ENCODE measurements at places on chromosomes 13 and 19.
A peak's percentile ranks its signal among the peaks of the same experiment; 100 is the strongest.

GRCh38 chr19:32296694-32297093 is 48.7 kb upstream of the ZNF507 start:
- DNase-seq: peak; percentile 38

DNA sequence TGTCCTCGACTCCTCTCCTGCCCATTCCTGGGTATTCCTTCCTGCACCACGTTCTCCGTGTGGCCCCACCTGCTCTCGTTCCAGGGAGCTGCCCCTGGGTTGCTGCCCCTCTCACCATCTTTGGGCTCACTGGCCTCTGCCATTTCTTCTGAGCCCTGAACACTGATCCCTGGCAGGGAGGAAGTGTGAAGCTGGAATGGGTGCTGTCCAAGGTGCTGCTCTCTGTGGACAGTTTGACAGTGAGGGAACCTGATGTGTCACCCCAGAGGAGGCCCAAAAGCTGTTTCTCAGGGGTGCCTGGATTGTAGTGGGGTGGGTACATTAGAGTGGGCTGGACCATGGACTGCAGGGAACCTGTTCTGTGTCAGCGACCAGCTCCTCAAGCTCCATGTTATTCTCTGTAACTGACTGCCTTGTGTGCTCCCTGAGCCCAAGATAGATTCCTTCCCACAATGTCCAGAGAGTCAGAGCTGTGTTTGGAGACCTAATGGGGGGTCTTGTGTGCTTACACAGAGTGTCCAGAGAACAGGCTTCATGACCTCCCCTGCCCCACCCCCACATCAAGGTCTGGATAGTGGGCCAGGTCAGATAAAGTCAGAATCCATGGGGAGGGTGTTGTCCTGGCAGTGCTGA is 7.2 kb upstream of the CEACAM8 start:
- peak; percentile 15 for DNase-seq

DNA sequence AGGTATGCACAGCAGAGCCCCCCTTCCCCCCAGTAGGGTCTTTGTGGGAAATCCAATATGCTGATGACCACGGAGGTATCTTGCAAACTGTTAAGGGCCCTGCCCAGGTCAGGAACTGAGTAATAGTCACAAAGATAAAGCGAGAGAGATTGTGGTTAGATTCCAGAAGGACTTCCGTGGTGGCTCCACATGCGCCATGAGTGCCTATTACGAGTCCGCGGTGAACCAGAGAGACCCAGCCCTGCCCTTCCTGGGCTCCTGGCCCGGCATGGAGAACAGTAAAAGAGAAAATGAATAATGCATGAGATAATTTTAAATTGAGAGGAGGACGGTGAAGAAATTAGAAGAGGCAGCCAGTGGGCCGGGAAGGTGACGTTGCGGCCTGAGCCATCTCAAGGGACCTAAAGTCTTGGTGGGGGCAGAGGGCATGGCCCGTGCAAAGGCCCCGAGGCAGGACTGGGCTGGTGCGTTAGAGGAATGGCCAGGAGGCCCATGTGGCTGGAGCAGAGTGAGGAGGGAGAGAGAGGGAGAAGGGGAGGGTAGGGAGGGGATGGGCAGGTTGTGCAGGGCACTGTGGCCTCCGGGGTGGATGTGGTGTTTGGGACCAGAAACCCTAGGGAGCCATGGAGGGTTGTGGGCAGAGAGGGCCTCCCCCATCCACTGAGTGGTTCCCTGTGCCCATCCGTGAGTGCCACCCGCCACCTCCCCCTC is 46.6 kb upstream of the NFIC start:
- no peak for DNase-seq

DNA sequence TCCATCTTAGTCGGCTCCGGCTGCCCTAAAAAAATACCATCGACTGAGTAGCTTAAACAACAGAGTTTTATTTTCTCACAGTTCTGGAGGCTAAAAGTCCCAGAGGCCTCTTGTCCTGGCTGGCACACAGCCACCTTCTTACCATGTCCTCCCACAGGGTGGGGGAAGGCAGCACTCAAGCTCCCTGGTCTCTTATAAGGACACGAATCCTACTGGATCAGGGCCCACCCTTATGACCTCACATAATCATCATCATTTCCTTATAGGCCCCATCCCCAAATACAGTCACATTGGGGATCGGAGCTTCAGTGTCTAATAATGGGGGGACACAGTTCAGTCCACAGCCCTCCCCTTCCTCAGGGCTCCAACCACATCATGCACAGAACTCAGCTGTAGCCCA is 2.6 kb upstream of the TUBA3C start:
- DNase-seq: no peak

- DNase-seq: no peak
Observed at GRCh38 chr19:17686023-17686521, 2.1 kb downstream of the UNC13A start.

- no peak for DNase-seq
Observed at GRCh38 chr13:104900191-104900817, 1635.2 kb downstream of the EFNB2 start.

DNA sequence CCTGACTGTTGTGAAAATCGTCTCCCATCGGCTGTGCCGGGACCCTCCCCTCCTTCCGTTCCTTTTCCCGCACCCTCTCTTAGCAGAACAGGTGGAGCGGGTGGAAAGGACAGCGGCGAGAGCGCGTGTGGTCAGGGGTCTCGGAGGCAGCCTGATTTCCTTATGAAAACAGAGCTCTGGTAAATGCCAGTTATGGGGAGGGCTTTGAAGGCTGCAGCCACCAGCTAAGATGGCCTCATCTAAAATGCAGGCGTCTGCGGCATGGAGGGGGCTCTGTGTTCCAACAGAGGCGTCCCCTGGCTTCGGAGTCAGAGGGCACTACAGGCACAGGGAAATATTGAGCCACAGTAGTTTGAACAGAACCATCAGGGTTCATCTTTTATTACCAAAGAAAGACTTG is 93.8 kb upstream of the SOX1 start:
- DNase-seq: no peak

- no peak for DNase-seq
Observed at GRCh38 chr19:907183-907853, 5.7 kb downstream of the R3HDM4 start.

DNA sequence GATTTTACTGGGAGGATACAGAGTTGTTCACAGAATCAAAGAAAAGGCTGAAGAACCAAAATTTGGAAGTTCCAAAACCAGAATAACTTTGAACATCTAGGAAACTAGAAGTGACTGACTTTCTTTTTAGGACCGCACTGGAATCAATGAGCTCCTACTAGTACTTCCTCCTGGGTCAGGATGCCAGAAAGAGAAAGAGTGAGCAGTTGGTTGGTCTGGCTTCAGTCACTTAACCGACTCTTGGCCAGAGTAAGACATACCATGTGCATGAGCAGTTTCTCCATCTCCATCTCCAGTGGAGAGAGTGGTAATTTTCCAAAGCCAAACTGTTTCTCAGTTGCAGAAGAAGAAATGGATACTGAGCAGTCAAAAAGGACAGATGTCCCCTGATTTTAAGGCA is 27.1 kb upstream of the MTUS2 start:
- DNase-seq: peak; percentile 4

DNA sequence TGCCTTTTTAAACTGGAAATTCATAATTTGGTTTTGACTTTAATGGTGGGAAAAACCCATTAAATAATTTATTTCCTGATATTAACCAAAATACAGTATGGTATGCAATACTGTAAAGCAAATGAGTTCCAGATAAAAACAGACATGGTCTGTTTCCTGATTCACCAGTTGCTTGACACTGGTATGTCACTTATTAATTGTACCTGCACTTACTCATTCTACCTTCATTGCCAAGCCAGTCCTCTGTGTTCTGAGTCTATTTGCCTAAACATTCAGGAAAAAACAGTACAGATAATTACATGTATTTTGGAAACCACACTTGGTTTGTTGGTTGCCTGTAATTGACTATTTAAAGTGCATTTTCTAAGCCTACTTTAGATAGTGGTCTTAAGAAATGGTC is 159.3 kb downstream of the TNFRSF19 start:
- no peak for DNase-seq

DNA sequence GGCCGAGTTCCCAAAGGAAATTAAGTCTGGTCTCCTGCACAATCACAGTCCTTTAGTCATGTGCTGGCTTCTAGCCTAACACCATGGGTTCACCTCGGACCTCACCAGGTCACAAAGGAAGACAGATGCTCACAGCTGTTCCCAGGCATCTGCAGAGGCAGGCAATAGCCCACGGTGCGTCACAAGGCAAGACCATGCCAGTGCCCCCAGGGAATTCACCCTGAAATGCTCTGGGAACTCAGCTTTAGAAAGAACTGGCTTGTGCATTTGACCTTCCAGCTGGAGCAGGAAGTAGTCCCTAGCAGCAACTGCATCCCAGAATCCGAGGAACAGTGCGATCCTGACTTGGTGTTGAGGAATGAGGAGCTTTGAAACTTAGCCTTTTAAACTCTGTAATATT is 96.8 kb upstream of the WASF3 start:
- DNase-seq: no peak

- no peak for DNase-seq
Observed at GRCh38 chr19:15488489-15489226, 9.4 kb upstream of the PGLYRP2 start.

- no peak for DNase-seq
Observed at GRCh38 chr19:39237200-39238184, 7.3 kb downstream of the IFNL3 start.

DNA sequence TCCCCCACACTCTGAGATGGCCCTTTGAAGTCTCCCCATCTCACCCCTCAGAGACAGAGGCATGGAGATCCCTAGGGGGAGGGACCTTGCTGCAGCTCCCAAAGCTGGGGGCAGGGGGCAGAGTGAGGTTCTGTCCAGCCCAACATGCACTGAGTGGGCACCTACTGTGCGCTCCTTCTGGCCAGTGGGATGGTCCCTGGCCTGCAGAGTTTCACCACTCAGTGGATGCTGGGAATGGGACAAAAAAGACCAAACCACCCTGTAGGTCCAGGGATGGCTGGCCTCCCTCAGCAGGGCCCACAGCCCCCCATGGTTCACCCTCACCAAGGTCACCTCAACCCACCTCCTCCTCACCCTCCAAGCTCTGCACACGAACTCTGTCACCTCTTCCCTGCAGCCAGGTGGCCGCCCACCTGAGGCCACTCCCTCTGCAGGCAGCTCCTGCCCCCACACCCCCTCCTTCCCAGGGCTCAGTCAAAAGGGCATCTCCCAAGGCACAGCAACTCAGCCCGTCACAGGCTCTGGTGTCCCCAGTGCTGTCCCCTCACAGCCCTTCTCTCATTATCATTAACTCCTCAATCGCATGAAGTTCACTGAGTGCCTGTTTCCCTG is 16.1 kb downstream of the CEACAM21 start:
- no peak for DNase-seq

DNA sequence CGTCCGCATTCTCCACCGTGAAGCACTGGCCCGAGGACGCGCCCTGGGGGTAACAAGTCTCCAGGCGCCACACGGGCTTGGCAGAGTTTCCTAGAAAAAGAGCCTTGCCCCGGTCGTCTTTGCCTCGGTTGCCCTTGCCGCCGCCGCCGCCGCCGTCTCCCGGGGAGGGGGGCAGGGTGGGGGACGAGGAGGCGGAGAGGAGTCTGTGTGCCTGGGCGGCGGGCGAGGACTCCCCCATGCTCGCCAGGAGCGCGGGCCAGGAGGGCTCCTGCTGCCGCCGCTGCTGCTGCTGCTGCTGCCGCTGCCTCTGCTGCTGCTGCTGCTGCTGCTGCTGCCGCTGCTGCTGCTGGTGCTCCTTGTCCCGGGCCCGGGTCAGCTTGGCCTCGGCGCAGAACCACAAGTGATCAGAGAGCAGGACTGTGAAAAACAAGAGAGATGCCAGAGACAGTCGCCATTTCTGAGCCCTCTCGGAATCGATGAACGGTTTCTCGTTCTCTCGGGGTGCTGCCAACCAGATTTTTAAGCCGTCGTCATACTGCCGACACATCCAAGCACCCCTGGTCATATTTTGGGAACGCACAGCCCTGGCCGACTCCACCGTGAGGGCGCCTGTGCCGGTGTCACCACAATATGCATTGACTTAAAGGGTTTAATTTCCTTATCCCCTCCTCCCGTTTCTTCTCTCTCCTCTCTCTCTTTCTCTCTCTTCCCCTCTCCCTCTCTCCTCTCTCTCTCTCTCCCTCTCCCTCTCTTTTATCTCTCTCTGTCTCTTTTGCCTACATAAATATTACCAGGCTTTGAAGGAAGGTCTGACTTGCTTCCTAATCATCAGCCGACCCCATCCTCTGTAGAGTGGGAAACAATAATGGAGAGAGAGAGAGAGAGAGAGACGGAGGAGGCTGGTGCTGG is 349.1 kb downstream of the LIG4 start:
- no peak for DNase-seq

- no peak for DNase-seq
Observed at GRCh38 chr13:35961002-35961401, 170.2 kb downstream of the DCLK1 start.

GRCh38 chr19:18264971-18265540 is 9.2 kb downstream of the IQCN start:
- no peak for DNase-seq

- DNase-seq: peak; percentile 75
Observed at GRCh38 chr13:30892966-30893365, 13.1 kb upstream of the MEDAG start.

DNA sequence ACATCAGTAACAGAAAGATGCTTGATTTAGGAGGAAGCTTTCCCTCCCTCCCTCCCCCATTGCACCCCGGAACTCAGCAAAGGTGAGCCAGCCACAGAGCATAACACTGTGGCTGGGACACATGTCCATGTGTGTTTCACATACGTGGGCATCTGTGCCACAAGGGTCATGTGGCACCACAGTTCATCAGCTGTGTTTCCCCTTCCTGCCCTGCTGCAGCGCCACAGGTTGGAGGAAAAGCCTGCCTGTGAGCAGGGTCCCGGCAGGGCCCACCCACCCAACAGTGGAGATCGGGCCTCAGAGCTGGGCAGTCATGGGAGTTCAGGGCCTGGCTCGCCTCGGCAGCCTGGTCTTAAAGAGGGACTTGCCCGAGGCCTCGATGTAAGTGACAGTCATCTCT is 2.8 kb downstream of the ACP5 start:
- DNase-seq: no peak

DNA sequence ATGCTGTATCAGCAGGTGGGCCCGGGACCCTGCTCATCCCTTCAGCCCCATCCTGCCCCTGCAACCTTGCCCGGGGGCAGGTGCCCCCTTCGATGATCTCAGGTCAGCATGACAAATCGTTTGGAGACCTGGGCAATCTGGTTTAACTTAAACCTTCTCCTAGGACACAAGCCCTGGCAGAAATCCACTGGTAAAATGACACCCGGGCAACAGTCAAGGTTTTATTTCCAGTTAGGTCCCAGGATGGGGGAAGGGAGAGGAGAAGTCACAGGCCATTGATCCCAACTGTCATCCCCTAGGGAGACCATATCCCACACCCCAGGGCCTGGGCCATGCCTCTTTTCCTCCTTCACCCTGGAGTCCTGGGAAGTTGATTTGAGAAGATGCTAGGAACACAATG is 1.8 kb upstream of the PLIN5 start:
- DNase-seq: no peak

DNA sequence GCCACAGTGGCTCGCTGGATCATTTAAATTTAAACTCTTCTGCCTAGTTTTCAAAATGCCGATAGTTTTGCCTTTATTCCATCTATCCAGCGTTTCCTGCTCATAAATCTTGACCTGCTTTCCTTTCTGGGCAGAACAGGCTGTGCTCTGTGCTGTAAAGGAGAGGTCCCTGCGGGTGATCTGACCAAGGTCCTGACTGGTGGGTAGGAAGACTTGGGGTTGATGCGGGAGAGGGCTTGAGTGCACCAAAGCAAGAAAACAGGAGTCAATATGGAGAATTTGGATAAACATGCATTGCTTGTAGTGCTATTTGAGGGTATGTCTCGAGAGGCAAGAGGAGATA is 533.6 kb downstream of the MYO16 start:
- peak; percentile 47 for DNase-seq

- DNase-seq: peak; percentile 98
Observed at GRCh38 chr13:94947965-94948371, 235.6 kb upstream of the SOX21 start.

GRCh38 chr13:32946558-32946957 is 69.7 kb upstream of the KL start:
- DNase-seq: no peak
